ENCODE measurements at places on chromosomes 2 and 18.

- no peak for DNase-seq
Measured at GRCh38 chr2:233373316-233373715, 19.0 kb downstream of the DGKD start.

DNA sequence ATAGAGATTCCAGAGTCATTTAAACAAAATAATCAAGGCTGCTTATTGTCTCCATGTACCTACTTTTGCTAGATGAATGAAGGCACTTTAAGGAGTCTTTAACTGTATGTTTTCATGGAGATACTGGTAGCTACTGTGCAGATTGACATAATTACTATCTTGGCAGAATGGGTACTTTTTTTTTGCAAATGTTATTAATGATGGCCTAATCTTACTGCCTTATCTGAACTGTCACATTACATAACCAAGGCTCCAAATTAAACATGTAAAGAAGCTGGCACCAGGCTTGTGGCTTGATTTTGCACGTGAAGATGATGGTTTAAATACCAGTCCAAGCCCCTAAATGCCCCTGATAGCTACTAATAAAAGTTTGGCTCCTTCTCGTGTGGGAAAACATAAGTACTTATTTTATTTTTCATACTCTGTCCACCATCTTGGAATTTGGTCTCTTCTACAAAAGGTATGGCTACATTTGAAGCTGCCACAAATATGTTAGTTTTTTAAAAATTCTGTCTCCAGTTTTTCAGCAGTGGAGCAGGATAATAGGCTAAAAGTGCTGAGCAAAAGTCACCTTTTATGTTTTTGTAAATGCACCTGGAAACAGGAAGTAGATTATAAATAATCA is 4.1 kb downstream of the TRIB2 start:
- DNase-seq, result no peak

GRCh38 chr2:173159791-173160463 is 84.3 kb downstream of the MAP3K20 start:
- no peak for DNase-seq

- no peak for DNase-seq
Measured at GRCh38 chr18:29174891-29175290, 998.0 kb upstream of the CDH2 start.

- peak; percentile 26 for DNase-seq
Measured at GRCh38 chr18:24414349-24415003, 12.0 kb upstream of the IMPACT start.

- DNase-seq, result no peak
Measured at GRCh38 chr2:122905431-122905830, 1119.7 kb upstream of the CNTNAP5 start.
